Activated naive CD8-positive, alpha-beta T cell treated with anti-CD3 and anti-CD28 coated beads for 36 hours (primary cell): ENCODE measurements at places on chromosomes 7 and 10. TPM values are rescaled to one million over a fixed set of nuclear protein-coding genes. Genes with fewer than 3 reads are reported as not detected.

The CYP26C1 gene
- total RNA-seq, result not detected

The UTF1 gene
- total RNA-seq, result not detected

The NEURL1 gene
- 3.2 TPM for total RNA-seq

- DNase-seq, result no peak
Measured at GRCh38 chr10:7082967-7083366, 327.9 kb downstream of the SFMBT2 start.

DNA sequence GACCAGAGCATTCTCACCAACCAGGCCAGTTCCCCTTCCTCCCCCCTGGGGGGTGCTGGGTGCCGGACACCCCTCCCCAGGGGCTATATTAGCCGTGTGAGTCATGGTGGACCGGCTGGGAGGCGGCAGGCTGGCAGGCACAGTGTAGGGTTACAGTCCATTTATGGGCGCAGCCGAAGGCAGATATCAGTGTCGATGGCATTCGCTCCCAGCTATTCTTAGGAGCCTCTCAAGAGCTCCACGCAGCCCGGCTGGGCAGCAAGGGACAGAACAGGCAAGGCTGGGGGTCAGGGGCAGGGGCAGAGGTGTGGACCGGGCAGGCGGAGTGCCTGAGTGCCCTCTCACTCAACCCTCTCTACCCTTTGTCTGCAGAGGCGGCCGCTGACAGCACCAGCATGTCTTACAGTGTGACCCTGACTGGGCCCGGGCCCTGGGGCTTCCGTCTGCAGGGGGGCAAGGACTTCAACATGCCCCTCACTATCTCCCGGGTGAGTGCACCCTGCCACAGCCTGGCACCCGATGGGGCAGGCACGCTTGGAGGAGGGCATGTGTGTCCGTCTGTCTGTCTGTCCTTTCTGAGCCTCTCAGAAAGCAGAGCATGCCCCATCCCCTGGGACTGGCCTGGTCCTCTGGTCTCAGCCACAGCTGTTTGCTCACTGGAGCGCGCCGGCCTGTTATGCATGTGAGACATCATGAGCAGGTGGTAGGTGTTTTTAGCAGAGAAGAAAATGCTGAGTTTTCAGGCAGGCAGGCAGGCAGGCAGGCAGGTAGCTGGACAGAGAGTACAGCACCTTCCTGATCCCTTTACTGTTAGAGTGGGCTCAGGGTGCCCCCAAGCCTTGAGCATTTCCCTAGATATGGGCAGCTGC lies at the start of gene LDB3:
Gene LDB3, plus strand, starts transcription at position 215 of the 869 bp plus-strand sequence. Its CDS starts 181 bp downstream, at position 396.
- DNase-seq, result no peak

DNA sequence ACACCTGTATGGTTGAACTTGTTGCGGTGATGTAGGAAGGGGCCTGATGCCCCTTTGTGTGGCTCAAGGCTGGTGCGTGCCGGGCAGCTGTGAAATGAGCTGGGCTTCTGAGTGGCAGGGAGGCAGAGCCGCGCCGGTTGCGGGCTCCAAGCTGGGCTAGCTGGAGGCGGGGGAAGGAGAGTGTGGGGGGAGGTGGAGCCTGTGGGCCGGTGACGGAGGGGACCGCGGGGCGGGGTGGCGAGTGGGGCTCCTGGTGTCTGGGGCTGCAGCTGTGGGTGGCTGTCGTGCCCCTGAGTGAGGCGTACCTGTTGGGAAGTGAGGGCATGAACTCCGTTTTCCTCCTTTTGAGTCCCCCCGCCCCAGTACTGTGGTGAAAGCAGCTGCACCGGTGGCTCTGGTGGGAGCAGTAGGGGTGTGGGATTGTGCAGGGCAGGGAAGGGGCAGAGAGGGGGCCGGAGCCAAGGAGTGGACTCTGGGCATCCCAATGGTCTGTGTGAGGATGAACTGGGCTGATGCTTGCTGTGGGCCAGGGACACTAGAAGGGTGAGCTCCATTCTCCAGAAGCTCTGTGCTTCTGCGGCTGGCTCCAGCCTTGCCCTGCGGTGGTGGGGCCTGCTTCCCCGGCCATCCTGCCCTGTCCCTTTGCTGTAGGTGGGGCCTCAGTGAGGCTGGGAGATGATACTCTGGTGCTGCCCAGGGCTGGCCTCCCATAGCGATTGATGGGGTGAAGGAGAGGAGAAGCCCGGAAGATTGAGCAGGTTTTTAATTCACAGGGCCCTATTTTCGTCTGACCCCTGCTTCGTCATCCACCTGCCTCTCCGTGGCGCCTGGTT lies 41.7 kb downstream of the INPP5A start:
- no peak for DNase-seq

DNA sequence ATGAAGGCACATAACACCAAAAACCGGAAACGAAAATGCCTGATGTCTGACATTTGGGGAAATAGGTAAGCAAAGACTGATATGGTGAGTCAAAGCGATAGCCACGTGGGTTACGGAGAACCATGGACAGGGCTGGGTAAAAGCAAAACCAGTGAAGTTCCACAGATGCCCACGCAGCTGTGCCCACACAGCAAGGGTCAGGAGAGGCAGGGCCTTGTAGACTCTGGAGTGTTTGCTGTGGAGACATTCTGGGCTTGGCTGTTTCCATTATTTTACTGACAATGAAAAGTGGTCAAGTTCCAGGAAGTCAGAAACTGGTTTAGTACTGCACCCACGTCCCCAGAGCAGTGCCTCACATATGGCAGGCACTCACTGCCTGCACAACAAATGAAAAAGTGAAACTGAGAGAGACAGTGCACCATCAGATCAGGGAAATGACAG lies 148.7 kb downstream of the ZMYND11 start:
- DNase-seq, result no peak

- no peak for DNase-seq
Measured at GRCh38 chr7:79096361-79096805, 357.1 kb downstream of the MAGI2 start.

DNA sequence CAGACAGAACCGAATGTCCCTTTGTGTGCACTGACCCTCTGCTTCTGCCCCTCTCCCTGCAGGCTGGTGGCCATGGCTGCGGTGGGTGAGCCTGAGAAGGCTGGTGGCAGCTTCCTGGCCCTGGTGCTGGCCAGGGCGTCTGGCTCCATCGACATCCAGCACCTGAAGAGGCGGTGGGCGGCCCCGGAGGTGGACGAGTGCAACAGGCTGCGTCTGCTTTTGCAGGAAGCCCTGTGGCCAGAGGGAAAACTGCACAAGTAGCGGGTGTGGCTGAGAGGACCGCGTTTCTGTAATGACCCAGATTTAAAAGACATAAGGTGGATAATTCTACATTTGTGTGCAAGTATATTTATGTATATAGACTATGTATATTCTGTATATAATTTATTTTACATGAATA lies 89.2 kb downstream of the DYNC2I1 start:
- DNase-seq, result no peak

DNA sequence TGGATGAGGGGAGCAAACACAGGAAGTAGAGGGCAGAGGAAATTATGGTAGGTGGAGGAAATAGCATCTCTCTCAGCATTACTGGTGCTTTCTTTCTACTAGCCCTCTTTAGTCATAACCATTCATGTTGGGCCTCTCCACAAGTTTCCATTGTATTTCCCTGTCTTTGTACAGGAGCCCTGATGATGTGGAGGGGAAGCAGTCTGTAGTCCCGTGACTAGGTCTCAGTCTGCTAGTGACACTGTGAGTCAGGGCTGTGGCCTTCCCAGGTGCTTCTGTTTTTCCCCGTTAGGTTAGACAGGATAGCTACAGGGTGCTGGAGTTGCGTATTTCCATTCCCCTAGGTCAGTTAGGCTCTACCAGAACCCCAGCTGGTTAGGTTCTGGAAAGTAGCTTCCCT lies 82.9 kb upstream of the NAMPT start:
- DNase-seq, result no peak

DNA sequence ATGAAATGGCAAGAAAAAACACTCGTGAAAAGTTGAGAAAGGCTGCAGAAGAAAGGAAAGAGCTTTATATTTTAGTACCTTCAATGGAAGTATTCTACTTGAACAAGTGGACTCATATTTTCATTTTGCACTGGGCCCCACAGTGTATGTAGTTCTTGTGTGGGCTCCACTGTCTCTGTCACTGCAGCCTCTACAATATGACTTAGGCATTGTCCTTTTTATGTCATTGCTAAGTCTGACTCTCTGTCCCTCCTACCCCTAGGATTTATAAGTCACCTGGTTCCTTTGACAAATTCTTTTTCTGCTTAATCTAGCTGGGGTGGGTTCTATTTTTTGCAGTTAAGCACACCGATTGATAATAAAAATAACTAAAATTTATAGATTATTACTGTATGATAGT lies 27.7 kb upstream of the SOSTDC1 start:
- no peak for DNase-seq
